ENCODE measurements at places on chromosomes 6 and 20.

GRCh38 chr6:8446391-8446790 is 11.0 kb upstream of the SLC35B3 start:
- DNase-seq = no peak

DNA sequence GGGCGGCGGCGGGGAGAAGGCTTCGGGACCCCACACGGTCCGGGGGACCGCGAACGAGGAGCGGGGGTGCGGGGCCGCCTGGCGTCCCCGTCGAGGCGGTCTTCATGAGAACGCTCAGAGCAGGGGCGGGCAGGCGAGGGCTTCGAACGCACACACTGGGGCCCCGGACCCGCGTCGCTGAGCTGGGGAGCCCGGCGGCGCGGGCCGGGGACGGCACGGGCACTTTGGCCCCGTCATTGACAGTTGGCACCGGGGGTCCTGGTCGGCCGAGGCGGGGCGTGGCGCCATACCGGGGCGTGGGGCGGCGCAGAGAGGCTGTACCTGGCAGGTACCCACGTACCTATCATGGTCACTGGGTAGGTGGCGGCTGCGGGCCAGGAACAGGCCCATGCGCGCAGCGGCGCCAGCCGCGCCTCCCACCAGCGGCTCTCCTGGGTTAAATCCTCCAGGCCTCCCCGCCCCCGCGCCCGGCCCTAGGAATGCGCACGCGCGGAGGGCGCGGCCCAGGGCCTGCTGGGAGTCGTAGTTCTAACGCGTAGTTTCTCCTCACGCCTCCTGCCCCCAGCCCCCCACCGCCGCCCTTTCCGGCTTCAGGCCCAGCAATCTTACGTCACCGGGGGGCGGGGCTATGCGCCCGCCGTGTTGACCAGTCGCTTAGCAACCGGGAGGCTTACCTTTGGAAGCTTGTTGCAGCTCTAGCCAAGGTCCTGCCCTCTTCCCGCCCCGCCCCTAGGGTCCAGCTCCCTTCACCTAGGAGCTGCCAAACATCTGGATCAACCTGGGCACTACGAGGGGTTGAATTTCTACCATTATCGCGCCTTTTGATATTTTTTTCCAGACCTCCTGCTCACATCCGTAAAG is at the start of the genes PACRG and PRKN:
TSS of gene PACRG (plus strand) at position 653 of the 861 bp plus-strand sequence.
TSS of gene PRKN (minus strand) at position 445 of the 861 bp plus-strand sequence.
- peak; percentile 61 for DNase-seq

- DNase-seq = no peak
Observed at GRCh38 chr6:132215805-132216204, 185.5 kb downstream of the MOXD1 start.

GRCh38 chr6:118571121-118571520 is 23.0 kb downstream of the PLN start:
- DNase-seq = no peak

DNA sequence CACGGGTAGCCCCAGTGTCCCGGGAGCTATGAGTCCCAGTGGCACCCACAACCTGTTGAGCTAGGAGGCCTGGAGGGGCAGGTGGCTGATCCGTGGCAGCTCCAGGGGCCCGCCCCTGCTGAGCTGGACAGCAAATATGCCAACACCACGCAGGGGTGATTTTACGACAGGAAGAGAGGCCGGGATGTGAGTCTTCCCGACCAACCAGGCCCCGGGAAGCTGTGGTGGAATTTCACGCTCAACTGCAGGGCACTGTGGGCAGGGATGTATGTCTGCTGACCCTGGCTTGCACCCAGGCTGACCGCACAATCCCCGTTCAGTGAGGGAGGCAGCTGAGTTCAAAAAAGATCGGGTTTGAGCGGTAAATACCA is 183.9 kb downstream of the ERMARD start:
- DNase-seq = no peak

DNA sequence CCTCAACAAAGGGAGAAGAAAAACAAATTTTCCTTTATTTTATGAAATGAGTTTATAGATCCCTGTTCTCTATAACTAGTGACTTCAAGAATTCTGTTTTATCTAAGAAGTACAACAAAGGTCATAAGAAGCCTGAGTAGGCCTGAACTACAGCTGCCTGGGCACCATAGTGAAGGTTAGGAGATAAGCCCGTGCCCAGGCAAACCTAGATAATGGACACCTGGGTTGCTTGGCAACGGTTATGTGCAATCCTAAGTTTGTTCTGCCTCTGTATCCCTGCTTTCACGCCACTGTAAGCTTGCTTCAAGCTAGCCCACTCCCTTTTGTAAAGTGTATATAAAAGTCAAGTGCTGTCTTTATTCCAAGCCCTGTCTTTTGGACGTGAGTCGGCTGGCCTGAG is 23.2 kb downstream of the SCGN start:
- no peak for DNase-seq

DNA sequence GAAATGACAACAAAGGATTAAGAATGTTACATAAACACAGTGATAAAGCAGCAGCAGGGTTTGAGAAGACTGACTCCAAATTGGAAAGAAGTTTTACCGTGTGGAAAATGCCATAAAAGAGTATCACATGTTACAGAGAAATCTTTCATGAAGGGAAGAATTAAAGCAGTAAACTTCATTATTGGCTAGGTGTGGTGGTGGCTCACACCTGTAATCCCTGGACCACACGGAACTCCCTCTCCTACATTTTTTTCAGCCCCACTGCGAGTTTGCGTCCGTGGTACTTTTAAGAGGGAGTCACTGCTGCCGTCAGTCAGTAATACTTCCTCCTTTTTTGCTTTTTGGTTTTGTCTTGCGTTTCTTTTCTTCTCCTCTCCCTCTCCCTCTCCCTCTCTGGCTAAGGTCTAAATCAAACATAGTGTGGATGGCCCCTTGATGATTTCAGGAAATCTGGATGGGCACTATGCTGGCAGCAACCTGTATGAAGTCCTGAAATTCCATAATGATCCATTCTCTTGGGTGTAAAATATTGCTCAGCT is 112.3 kb downstream of the MAN1A1 start:
- no peak for DNase-seq

DNA sequence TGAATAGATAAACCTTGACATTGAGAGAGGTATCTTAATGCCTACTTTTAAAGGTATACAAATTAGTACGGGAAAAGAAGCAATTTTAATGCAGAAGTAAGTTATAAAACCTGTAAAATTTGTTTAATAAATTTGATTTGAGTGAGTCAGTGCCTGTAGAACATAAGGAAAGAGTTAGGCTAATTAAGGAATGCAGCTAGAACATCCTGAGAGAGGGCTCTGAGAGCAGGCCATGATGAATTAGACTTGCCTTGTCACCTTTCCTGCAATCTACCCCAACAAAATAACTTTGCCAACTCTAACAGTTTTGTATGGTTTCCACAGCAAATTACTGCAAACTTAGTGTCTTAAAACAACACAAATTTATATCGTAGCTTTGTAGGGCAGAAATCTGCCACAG is 700.8 kb downstream of the RFPL4B start:
- no peak for DNase-seq

DNA sequence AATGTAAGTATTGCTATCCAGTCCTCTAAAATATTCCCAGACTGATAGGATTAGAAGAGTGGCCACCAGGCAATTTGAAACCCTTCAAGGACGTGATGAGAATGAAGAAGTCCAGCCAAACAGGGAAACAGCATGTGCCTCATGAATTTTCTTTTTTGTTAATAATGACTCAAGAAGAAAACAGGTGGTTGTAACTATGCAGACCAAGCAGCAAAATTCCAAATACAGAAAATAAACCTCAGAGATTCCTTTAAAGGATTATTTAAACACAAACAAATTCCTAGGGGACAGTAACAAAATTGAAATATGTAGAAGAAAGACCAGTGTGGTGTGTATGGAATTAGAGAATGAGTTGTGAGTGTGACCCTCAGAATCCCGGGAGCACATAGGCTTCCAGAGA is 239.2 kb downstream of the KCNQ5 start:
- DNase-seq = no peak

GRCh38 chr6:21953831-21954801 is 342.7 kb downstream of the PRL start:
- DNase-seq = no peak

- DNase-seq = no peak
Observed at GRCh38 chr6:169282043-169282442, 28.4 kb upstream of the THBS2 start.

- DNase-seq = no peak
Observed at GRCh38 chr20:8854571-8854970, 214.3 kb upstream of the PLCB4 start.

DNA sequence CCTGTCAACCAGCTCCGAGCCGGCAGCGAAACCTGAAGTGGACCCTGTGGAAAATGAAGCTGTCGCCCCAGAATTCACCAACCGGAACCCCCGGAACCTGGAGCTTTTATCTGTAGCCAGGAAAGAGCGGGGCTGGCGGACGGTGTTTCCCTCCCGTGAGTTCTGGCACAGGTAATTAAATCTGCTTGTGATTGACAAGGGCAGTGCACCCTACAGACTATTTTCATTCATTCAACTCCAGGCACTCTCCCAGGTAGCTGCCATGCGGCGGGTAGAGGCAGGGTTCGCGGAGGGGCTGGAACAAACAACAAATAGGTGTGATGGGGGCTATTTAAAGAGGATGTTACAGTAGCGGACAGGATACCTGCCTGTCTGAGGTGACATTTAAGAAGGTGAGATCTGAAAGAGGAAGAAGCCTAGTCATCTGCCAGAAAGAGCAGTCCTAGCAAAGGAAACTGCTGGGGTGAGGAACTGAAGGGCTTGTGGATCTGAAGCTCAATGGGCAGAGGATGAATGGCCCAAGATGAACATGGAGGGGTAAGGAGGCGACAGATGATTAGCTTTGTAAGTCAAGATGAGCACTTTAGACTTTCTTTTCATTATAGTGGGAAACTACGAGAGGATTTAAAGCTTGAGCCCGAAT is 810 bp downstream of the MRPL18 start:
- no peak for DNase-seq

GRCh38 chr6:152815230-152815872 is 64.8 kb downstream of the VIP start:
- no peak for DNase-seq

- no peak for DNase-seq
Observed at GRCh38 chr6:2558861-2559801, 191.6 kb downstream of the MYLK4 start.

DNA sequence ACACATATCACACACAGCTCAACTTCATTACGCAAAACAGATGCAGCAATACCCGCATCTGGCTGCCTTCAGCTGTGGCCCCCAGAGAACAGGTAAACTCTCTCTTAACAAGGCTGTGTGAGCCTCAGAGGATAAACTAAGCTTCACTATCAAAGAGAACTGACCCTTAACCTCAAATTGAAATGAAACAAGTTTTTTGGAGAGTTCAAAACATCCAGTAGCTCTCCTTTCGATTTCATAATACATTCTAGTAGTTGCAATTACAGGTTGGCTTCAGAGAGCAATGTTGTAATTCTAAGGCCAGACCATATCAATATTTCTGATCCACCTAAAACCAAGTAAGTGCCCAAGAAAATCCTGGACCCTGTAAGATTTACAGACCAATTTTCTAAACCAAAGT is 113.5 kb downstream of the FAXC start:
- DNase-seq = no peak

GRCh38 chr6:43702534-43703440 is 15.2 kb upstream of the MRPS18A start:
- no peak for DNase-seq

- no peak for DNase-seq
Observed at GRCh38 chr6:154408891-154409500, 52.4 kb upstream of the IPCEF1 start.

DNA sequence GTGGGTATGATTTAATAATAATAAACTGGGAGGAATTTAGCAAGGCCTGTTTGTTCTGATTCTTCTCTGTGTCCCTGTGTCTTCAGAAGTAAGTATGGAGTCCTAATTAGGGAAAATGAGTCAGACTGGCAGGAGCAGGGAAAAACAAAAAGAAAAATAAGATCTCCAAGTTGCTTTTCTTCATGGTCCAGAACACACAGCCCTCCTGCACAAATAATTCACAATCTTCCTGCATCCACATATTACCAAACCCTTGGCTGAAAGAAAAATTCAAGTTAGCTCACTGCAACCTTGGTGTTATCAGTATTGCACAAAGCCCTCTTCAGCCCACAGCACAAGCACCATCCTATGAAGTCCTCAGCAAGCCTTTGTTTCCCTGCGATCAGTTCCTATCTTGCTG is 142.0 kb upstream of the LAMA2 start:
- DNase-seq = no peak

GRCh38 chr20:57450419-57450818 is 59.2 kb downstream of the RBM38 start:
- DNase-seq = peak; percentile 71

DNA sequence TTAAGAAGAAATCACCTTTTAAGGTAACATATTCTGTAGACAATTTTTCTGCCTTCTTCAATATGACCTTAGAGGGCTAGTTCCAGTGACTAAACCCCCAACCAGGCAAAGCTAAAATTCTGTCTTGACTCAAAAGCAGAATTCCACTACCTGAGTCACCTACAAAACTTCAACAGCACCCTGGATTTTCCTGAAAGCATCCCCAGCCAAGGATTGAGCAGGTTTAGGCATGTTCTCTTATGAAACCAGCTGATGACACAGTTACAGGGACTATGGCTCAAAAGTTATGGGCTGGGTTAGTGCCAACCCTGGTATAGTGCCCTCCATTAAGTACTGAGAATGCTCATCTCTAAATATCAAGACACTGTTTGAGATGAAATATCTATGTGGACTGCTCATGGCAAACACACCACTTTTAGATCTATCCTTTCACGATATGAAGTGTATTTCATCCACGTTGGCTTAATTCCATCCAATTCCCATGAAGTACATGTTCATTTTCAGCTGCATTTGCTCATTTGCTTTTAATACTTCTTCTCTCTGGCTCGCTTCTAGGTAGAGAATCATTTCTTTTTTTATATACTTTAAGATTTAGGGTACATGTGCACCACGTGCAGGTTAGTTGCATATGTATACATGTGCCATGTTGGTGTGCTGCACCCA is 53.6 kb upstream of the TNFAIP3 start:
- DNase-seq = no peak

- DNase-seq = no peak
Observed at GRCh38 chr6:119322715-119323350, 26.7 kb downstream of the MAN1A1 start.

- no peak for DNase-seq
Observed at GRCh38 chr6:22132656-22133055, 164.2 kb downstream of the PRL start.

DNA sequence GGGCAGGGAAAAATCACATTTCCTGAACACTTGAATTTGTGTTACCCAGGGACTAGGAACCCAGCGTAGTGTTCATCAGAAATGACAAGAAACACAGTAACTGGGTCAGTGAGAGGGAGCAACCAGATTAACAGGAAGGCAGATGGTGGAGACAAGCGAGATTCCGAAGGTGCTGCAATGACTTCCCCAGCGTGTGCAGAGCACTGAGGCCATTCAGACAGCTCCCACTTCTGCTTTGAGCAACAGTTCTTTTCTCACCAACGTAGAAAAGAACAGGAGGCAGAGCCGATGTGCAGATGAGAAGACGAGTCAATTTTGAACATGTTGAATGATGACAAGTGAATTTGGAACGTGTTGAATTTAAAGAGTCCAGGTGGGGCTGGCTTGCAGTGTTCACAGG is 63.1 kb upstream of the IFNGR1 start:
- DNase-seq = no peak

GRCh38 chr6:18413381-18413780 is 26.2 kb downstream of the RNF144B start:
- no peak for DNase-seq
